ENCODE measurements at places on chromosomes 1 and 21.

- no peak for DNase-seq
Measured at GRCh38 chr1:63883494-63884235, 109.8 kb downstream of the ROR1 start.

DNA sequence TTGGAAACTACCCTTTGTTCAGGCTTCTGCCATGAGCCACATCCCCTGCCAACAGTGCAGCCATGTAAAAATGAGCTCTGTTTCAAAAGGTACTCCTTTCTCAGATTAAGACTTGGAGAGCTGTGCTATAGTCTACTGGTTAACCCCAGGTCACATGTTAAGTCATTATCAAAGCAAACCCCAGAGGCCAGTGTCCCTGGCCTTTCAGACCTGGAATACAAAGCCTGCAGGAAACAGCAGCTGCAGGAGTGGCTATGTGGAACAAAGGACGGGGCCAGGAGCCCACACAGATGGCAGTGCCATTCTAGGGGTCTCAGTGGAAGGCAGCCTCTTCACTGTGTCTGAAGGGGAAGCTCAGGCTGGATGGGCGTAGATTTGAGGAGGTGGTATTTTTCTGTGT is 6.7 kb downstream of the ZNF496 start:
- peak; percentile 41 for DNase-seq

DNA sequence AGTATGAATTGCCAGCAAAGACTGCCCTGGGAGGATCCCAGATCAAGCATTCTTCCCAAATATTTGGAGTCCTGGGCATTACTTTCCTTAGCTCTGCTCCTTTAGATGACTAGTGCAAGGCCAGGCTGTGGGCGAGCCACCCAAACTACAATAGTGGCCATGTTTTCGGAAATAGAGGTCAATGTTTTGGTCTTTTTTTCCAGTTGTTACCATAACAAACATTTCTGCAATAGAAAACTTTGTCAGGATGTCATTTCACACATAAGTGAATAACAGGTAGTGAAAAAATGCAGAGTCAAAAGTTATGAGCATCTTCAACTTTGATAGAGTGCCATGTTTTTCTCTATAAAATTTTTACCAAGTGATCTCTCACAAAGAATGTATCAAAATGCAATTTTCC is 25.2 kb upstream of the OR10J4 start:
- no peak for DNase-seq

DNA sequence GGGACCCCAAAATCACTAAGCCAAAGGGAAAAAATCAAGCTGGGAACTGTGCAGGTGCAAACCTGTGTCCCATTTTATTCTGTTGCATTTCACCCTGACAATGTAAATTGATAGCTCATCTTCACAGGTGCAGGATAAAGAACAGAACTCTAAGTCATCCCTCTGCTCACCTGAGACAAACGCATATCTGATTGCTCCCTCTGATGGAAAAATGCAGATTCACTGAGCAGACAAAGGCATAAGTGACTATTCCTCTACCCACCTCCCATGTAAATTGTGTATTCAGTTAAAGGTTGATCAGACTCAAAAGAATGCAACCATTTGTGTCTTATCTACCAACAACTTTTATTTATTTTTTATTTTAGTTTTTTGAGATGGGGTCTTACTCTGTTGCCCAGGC is 644.2 kb downstream of the PTPRU start:
- no peak for DNase-seq

- DNase-seq: no peak
Measured at GRCh38 chr1:109617291-109617801, 2.1 kb downstream of the GNAT2 start.

Data from NCI-H774 (cell line).